Osteocyte (in vitro differentiated cells): ENCODE measurements at places on chromosomes 1 and 21. TPM values are rescaled to one million over a fixed set of nuclear protein-coding genes. Genes with fewer than 3 reads are reported as not detected.

- peaks cover 9% of the 10 kb centered on the region for H3K4me1 ChIP-seq
- no peaks in the 10 kb centered on the region for H3K27me3 ChIP-seq
- H3K27ac ChIP-seq = no peak overlapping the region
These were observed 31.3 kb downstream of the SMAP2 start for GRCh38 chr1:40404670-40405462.

- H3K27ac ChIP-seq = no peak overlapping the region
- no peak for DNase-seq
These were observed 6.2 kb downstream of the ZMYM1 start for GRCh38 chr1:35085421-35085820.

- H3K27ac ChIP-seq = no peak overlapping the region
- H3K27me3 ChIP-seq = peaks cover 11% of the 10 kb centered on the region
These were observed 80.9 kb downstream of the IER5 start for GRCh38 chr1:181169281-181169865.

- H3K27me3 ChIP-seq = no peaks in the 10 kb centered on the region
- H3K4me1 ChIP-seq = peaks cover 17% of the 10 kb centered on the region
- H3K36me3 ChIP-seq = no peaks in the 10 kb centered on the region
- no peak for DNase-seq
These were observed 440.4 kb upstream of the ADAMTS5 start for GRCh38 chr21:27407271-27407670.

- no peaks in the 10 kb centered on the region for H3K36me3 ChIP-seq
- H3K4me3 ChIP-seq = no peak overlapping the region
- H3K27ac ChIP-seq = no peak overlapping the region
- no peaks in the 10 kb centered on the region for H3K27me3 ChIP-seq
- DNase-seq = no peak
- peaks cover 10% of the 10 kb centered on the region for H3K4me1 ChIP-seq
These were observed 176.3 kb upstream of the ZNHIT6 start for GRCh38 chr1:85884372-85885035.

DNA sequence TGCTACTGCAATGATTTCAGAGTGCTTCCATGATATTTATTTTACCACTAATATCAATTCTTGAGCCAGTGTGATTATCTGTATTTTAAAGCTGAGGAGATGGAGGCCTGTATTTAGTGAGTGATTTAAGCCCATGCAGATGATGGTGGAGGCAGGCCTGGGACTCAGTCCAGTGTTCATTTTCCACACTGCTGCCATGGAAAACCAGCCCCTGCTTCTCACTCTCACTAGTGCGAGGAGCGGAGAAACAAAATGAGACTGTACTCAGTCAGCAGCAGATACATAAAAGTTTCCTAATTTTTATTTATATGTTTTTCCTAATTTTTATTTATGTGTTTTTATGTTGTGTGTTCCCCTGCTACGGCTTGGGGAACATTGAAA, 32.8 kb downstream of the LRRC8B start:
- no peaks in the 10 kb centered on the region for H3K27me3 ChIP-seq
- no peak for DNase-seq
- no peak overlapping the region for H3K4me3 ChIP-seq

GRCh38 chr1:172473302-172473701, 29.4 kb upstream of the PIGC start:
- no peaks in the 10 kb centered on the region for H3K36me3 ChIP-seq
- no peak overlapping the region for H3K27ac ChIP-seq
- H3K4me3 ChIP-seq = no peak overlapping the region
- no peaks in the 10 kb centered on the region for H3K4me1 ChIP-seq
- H3K27me3 ChIP-seq = peaks cover 17% of the 10 kb centered on the region

GRCh38 chr1:213457186-213457585, 406.1 kb downstream of the RPS6KC1 start:
- H3K36me3 ChIP-seq = no peaks in the 10 kb centered on the region
- H3K4me3 ChIP-seq = no peak overlapping the region
- no peaks in the 10 kb centered on the region for H3K4me1 ChIP-seq

DNA sequence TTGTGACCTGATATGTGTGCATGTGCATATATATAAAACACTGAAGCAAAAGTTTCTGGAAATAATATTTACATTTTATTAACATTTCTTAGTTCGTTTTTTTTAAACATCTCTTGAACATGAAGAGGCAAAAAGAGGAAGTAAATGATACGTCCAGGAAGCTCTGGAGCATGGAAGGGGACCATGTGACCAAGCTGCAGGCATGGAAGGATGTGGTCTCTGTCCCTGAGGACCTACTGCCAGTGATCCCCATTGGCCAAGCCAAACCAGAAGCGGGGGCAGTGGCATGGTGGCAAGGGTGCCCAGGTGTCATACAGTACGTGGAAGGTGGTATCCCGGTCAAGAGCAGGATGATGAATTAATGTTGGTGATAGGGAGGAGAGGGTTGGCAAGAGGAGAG, 268.3 kb upstream of the PROX1 start:
- H3K4me1 ChIP-seq = no peaks in the 10 kb centered on the region
- DNase-seq = no peak
- no peaks in the 10 kb centered on the region for H3K36me3 ChIP-seq
- H3K27ac ChIP-seq = no peak overlapping the region
- H3K4me3 ChIP-seq = no peak overlapping the region
- no peaks in the 10 kb centered on the region for H3K27me3 ChIP-seq

DNA sequence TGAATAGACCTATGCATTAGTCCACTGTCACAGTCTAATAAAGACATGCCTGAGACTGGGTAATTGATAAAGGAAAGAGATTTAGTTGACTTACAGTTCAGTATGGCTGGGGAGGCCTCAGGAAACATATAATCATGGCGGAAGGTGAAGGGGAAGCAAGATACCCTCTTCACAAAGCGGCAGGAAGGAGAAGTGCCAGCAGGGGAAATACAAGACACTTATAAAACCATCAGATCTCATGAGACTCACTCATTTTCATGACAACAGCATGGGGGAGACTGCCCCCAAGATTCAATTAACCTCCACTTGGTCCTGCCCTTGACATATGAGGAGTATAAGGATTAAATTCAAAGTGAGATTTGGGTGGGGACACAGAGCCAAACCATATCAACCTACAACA, 59.4 kb downstream of the CAPN9 start:
- peaks cover 8% of the 10 kb centered on the region for H3K4me1 ChIP-seq
- H3K27me3 ChIP-seq = no peaks in the 10 kb centered on the region
- H3K27ac ChIP-seq = no peak overlapping the region
- no peak overlapping the region for H3K4me3 ChIP-seq
- H3K36me3 ChIP-seq = no peaks in the 10 kb centered on the region
- peak; percentile 6 for DNase-seq

GRCh38 chr1:20584890-20585289, 4.0 kb upstream of the CDA start:
- no peak overlapping the region for H3K27ac ChIP-seq
- no peaks in the 10 kb centered on the region for H3K36me3 ChIP-seq
- no peak for DNase-seq
- H3K4me3 ChIP-seq = no peak overlapping the region
- H3K27me3 ChIP-seq = peaks cover 11% of the 10 kb centered on the region

CLDN8 gene
- not detected in 2 replicates for total RNA-seq

IQGAP3 gene
- total RNA-seq = 8.6 and 9.8 TPM in 2 replicates

C8A gene
- total RNA-seq = not detected in 2 replicates

RIIAD1 gene
- not detected in 2 replicates for total RNA-seq

ANGPTL1 gene
- 0.43 and 0.57 TPM in 2 replicates for total RNA-seq

PADI1 gene
- 1.2 and 1.7 TPM in 2 replicates for total RNA-seq

EPRS1 gene
- total RNA-seq = 158 and 165 TPM in 2 replicates

TSPEAR gene
- not detected in 2 replicates for total RNA-seq
